Right hindlimb (tissue), 1 donor: ENCODE measurements at places on chromosomes 3 and 15.

DNA sequence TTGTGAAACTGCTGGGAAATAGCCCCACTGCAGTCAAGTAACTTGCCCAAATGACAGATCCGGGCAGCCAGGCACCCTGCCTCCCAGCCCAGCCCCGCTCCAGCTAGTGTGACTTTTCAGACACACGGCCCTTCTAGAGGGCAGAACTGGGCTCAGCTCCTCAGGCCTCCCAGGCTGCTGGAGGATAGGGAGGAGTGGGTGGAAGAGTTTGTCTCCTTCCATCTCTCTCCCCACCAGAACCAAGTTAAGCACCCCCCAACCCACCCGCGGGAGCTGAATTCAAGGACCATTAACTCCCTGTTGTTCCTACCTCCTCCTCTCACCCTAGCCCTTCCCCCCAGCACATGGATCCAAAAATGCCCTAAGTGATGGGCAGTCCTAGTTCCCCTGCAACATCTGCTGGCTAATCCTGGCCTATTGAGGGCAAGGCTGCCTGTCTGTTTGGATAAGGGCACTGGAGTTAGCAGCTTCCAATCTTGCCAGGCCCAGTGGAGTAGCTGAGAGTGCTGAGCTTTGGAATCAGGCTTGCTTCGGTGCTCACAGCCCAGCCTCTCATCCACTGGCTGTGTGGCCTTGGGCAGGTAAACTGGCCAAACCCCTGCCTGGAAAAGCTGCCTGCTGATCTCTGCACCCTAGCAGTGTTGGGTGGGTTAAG is 3.1 kb downstream of the CCDC33 start:
- DNase-seq = no peak

GRCh38 chr3:66394019-66394752 is 106.6 kb downstream of the LRIG1 start:
- DNase-seq = peak; percentile 10

GRCh38 chr15:33059184-33059583 is 135.3 kb downstream of the FMN1 start:
- DNase-seq = no peak

- no peak for DNase-seq
These were observed 448.6 kb upstream of the CBLB start for GRCh38 chr3:106317141-106318055.

DNA sequence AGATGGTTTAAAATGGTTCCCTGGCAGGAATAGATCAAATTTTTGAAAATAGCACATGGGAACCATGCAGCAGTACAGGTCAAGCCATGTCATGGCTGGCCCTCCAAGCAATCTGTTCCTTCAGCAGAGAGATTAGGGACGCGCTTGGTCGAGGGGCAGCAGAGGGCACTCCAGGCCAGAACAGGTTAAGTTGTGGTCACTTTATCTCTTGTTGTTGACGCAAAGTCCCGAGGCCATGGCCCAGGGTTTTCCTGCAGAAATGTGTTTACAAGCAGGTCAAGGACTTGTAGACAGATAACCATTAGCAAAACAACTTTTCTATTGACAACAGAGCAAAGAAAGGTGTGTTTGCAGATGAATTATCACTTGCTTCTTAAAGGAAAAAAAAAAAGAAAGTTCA is 570.0 kb upstream of the NR2F2 start:
- DNase-seq = no peak

- no peak for DNase-seq
These were observed 88.8 kb downstream of the CRTC3 start for GRCh38 chr15:90618330-90619125.
